ENCODE measurements at places on chromosomes 3 and 15.
A peak's percentile ranks its signal among the peaks of the same experiment; 100 is the strongest.

GRCh38 chr3:126373146-126373613, 16.0 kb upstream of the KLF15 start:
- DNase-seq: no peak

GRCh38 chr3:47890126-47890827, 87.3 kb downstream of the DHX30 start:
- DNase-seq: no peak

GRCh38 chr3:119498186-119499011, at the start of gene TIMMDC1:
TIMMDC1 (plus strand) TSS chr3:119498547; CDS start chr3:119498734, 187 bp downstream.
- DNase-seq: peak; percentile 98

DNA sequence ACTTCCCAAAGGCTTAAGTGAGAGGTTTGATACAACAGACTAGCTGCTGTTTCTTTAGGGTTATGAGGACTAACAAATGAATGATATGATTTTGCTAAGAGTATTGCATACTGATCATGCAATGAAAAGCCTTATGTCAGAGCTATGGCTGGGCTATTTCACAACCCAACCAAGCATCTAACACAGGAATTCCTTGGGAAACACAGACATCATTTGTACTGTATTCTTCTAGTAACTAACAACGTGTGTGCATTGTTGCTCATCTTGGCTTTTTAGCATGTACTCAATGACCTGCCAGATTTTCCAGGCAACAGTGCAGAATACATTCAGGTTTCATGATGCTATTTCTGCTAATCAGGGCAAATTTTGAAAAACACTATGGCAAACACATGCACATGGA, 19.3 kb downstream of the PDZRN3 start:
- DNase-seq: no peak

DNA sequence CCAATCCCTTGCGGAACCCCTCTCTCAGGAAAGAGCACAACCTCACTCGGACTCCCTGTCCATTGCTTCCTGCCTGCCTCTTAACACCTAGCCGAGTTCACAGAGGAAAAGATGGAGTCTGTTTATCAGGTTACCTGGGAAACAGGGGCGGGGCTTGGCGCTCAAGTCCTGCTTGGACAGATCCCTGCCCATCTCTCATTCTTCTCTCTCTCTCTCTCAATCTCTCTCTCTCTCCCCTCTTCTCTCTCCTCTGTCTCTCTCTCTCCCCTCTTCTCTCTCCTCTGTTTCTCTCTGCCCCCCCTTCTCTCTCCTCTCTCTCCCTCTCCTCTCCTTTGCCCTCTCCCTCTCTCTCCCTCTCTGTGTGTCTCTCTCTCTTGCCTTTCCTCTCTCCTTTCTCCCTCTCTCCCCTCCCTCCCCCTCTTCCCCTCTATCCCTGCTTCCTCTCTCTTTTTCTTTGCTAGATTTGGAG, at the start of gene EFHB:
EFHB (minus strand) TSS at position 120 of the 469 bp plus-strand sequence. CDS start 199 bp downstream, outside the sequence.
- DNase-seq: no peak

GRCh38 chr15:93286446-93286845, 197.4 kb upstream of the RGMA start:
- DNase-seq: no peak

GRCh38 chr15:81286621-81287121, 37.3 kb downstream of the STARD5 start:
- DNase-seq: no peak

DNA sequence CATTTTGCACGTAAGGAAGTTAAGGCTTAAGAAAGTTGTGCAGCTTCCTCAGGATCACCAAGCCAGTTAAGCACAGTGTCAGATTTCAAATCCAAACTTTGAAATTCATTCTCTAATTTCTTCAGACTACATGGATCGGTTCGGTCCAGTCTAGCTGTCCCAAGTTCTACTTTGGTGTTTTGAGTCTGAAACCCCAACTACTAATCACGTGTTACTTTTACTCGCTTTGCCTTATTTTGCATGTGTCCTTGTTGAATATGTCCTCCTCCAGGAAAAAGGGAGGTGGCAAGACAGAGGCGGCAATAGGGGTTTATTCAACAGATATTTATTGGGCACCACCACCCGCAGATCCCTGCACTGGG, 522 bp upstream of the GXYLT2 start:
- no peak for DNase-seq

GRCh38 chr3:177977381-177978158, 558.7 kb upstream of the KCNMB2 start:
- DNase-seq: no peak

DNA sequence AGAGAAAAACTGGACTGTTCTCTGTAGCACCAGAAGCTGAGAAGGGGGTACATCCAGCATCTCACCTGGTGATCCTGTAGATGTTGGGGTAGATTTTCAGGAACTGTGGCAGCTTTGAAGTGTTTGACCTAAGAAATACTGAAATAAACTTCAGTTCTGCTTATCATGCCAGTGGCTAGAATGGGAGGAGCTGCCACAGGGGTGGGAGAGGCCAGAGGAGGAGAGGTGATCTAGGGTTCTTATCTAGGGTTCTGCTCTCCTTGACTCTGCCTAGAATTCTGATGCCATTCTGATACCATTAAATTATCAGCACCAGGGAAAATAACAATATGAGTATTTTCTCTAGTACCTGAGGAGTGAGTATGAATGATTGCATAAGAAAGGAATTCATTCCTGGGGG, 10.2 kb upstream of the CPOX start:
- no peak for DNase-seq

GRCh38 chr3:141629976-141630375, 108.1 kb upstream of the RNF7 start:
- DNase-seq: no peak

DNA sequence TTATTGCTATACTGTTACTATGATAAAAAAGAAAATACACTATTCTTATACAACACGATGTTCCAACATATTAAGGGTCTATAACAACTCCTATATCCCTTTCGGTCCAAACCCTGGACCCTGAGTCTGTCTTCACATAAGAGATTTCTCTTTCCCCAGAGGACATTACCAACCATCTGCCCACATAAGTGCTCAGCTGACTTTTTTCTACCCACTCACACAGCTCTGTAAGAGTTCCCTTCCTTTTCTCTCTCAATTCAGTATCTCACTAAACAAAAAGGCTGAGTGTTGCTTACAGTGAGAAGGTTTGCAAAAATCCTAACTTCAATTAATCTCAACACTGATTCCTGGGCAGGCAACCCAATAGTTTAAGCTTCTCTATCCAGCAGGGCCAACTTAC, 30.5 kb downstream of the ITGB5 start:
- no peak for DNase-seq

- no peak for DNase-seq
Observed at GRCh38 chr3:24012589-24013269, 67.6 kb downstream of the NR1D2 start.

- no peak for DNase-seq
Observed at GRCh38 chr3:120177707-120178306, 83.6 kb upstream of the GSK3B start.

- DNase-seq: no peak
Observed at GRCh38 chr3:47418167-47419082, 37.6 kb downstream of the PTPN23 start.

- DNase-seq: no peak
Observed at GRCh38 chr15:55786341-55786740, 43.4 kb upstream of the PRTG start.

- no peak for DNase-seq
Observed at GRCh38 chr3:54901906-54902685, 25.8 kb downstream of the LRTM1 start.

DNA sequence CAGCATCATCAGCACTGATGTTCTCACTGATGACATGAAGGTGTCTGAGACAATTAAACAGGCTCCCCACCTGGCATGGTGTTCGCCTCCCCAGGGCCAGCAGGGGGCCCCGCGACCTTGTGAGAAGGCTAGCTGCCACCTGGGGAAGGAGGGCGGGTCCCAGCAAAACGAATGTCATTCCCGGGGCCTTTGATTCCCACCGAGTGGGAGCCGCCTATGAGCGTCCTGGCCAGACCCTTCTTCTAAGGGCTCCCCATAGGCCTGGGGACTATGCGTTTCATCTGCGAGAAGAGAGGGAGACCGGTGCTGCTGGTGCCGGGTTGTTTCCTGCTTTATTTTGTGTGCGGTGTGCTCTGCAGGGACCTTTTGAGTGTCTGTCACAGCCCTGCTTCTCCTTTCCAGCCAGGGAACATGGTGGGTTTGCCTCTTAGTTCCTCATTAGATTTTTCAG, 20.5 kb upstream of the MINDY4B start:
- peak; percentile 51 for DNase-seq

- no peak for DNase-seq
Observed at GRCh38 chr3:176948151-176948550, 249.1 kb downstream of the TBL1XR1 start.

DNA sequence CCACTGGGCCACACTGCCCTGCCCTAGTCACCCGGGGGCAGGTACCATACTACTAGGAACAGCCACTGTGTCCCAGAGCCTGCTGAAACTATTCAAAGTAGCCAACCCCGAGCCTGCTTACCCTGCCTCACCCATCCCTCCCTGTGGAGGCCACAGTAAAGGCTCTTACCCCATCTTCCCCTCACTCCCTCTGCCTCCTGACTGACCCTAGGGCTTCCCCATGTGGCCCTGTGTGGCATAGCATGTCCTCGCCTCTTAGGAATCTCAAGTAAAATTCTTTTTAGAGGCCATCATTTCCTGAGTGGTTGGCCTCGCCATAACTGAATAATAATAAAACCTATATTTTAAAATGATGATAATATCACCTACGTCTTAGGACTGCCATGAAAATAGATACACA, 112.2 kb upstream of the SLC6A11 start:
- no peak for DNase-seq

DNA sequence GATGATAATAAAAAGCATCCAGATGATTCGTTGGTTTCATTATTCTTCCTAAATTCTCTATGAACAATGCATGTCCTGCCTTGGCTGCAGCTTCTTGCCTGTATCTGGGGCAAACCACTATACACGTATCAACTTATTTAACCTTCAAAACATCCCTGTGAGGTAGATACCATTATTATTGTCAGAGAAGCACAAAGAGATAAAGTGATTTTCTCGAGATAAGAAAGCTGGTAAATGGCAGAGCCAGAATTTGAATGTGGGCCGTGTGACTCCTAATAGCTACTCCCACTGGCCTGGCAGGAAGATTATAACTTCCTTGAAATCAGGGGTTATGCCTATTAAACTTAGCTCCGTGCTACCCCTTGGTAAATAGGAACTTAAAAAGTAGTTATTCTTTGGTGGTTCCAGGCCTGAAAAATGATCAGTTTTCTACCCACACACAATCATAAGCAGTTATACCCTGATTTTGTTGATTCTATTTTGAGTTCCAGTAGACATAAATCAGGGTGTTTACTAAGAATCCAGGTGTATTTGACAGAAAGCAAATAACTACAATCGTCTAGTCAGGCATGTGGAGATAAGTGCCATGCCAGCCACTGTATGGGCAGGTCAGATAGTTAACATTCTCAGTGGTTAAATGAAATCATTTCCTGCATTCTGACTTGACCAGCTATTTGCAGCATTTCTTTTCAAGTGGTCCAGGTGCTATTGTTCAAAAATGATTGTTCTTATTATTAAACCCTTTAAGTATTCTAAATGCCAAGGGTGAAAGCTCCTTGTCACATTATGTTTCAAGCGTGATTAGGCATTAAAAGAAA, 99.2 kb upstream of the LRRN1 start:
- no peak for DNase-seq

DNA sequence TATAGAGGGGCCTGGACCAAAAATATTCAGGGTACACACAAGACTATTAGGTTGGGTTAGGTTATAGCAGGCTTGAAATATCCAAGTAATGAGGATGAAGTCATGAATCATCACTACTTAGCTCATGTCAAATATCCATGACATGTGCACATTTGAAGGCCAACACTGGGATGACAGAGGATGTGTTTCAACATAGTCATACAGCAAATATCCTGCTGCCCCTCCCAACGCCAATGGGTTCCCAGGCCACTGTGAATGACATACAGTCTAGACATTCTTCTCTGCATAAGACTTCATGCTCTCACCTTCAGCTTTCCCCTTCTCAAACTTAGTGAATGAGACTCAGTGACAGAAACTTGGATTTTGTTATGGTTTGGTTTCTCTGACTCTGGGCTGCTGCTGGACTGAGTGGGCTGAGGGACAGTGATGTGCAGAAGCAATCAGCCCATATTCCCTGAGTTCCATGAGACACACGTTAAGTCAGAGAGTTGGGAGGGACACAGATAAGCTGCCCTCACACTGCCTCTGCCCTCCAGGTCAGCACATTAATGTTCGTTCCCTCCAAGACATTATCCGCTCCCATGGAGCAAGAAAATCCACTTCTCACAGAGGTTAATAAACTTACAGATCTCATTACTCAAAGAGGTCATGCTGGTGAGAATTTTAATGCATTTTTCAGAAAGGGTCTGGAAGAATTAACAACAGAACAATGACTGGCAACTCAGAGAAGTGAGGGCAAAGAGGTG, 15.4 kb downstream of the HOMER2 start:
- no peak for DNase-seq

- DNase-seq: no peak
Observed at GRCh38 chr3:12279591-12280326, 9.1 kb upstream of the PPARG start.

DNA sequence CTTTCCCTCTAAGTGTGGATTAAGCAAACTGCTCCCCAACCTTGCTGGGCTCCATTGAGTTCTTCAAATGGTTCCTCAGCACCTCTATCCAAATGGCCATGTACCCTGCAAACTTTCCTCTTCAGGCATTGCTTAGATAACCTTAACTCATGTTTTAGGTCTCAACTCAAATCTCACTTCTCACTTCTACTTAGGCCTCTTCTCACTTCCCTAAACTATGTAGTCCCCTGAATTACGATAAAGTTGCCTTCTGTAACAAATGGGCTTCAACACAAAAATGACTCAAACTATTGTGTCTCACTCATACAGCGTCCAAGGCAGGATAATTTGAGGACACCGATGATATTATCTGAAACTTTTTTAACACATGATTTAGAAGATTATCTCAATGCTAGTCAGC, 62.4 kb upstream of the STAC start:
- no peak for DNase-seq

DNA sequence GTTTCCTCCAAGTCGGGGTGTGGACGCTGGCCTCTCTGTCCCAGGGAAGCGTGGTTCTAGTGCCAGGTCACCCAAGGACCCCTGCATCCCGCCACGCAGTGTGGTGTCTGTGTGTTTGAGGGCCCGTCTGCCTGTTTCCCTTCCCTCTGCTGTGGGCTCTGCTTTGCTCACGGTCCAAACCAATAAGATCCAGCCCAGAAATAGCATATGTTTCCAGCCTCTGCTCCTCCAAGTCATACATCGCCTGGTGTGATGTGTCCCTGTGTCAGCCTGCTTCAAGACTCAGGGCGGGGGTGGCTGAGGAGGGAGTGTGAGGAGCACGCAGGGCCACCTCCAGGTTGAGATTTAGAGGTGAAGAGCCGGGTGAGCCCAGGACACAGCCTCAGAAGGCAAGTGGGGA, 21.9 kb upstream of the RPL29 start:
- DNase-seq: no peak

DNA sequence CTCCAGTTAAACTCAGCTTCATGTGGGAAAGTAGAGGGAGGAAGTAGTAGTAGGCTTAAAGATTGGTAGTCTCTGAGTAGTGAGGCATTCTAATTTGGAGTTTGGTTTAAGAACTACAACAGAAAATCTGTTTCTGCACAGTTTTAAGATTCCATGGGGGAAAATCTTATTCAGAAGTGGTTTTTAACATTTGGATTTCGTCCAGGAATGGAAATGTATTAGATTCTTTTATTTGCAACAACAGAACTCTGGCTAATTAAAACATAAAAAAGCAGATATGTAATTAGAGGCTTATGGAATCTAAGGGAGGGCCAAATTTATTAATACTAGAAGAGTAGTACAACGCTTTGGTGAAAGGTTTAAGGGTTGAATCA, 36.0 kb downstream of the NECTIN3 start:
- DNase-seq: no peak
